ENCODE measurements at places on chromosomes 13 and 19.

DNA sequence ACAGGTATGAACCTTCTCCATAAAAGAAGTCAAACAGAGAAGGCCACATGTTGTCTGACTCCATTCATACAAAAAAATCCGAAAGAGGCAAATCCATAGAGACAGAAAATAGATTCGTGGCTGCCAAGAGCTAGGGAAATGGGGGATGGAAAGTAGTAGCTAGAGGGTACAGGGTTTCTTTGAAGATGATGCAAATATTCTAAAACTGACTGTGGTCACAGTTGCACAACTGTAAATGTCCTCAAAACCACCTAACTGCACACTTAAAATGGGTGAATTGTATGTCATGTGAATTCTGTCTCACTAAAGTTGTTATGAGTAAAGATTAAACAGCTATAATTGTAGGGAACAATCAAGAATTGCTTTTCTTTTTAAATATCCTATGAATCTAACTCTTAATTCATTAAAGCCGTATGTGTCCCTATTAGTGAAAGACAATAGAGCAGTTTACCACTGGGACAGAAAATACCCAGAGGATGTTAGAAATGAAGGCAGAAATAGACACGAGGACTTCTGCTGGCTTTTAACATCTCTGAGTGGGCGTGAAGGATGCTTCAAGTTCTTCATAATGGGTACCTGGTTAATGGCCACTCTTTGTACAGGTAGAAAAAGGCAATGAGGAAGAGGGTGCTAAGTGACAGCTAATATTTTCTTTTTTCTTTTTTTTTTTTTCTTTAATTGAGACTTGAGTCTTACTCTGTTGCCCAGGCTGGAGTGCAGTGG lies 21.2 kb downstream of the INSR start:
- no peak for DNase-seq

GRCh38 chr19:34995551-34995950 lies 4.6 kb upstream of the GRAMD1A start:
- DNase-seq, result no peak

DNA sequence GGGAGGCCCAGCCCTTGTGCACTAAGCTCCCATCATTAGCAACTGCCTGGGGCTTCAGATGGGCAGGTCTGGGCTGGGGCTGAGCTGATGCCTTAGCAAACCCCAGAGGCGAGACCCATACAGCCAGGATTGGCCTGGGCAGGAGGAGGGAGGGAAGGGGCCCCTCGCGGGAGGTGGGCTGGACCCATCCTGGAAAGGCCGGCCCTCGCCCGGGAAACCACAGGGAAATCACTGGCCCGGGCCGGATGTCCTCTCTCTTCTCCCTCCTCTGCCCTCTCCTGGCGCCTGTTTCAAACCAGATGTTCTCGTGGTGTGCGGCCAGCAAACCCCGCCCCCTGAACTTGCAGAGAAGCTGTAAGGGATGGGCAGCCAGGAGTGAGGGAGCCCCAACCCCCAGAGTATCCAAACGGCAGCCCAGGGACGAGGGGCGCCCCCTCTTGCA lies 43.1 kb downstream of the TMEM255B start:
- no peak for DNase-seq

GRCh38 chr13:39463611-39464010 lies 139.4 kb downstream of the LHFPL6 start:
- DNase-seq, result no peak

GRCh38 chr13:29532116-29532515 lies 63.4 kb downstream of the SLC7A1 start:
- peak; percentile 92 for DNase-seq

- no peak for DNase-seq
Observed at GRCh38 chr13:84567848-84568247, 685.6 kb upstream of the SLITRK1 start.

GRCh38 chr13:106799781-106800335 lies 231.9 kb upstream of the ARGLU1 start:
- no peak for DNase-seq

DNA sequence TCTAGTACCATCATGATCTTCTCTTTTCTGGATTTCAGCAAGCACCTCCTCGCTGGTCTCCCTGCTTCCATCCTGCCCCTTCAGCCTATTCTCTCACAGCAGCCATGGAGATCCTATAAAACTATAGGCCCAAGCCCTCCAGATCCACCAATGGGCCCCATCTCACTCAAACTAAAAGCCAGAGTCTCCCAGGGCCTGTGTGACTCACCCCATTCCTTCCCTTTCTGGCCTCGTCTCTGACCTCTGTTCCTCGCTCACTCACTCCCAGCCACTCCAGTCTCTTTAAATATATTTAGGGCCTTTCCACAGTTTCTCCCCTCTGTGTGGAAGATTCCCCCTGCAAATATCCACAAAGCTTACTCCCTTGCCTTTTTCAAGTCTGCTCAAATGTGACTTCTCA lies 89.7 kb downstream of the HSPH1 start:
- DNase-seq, result no peak

GRCh38 chr13:67369895-67370660 lies 139.9 kb upstream of the PCDH9 start:
- DNase-seq, result no peak

- no peak for DNase-seq
Observed at GRCh38 chr19:483332-484072, 12.8 kb upstream of the MADCAM1 start.

DNA sequence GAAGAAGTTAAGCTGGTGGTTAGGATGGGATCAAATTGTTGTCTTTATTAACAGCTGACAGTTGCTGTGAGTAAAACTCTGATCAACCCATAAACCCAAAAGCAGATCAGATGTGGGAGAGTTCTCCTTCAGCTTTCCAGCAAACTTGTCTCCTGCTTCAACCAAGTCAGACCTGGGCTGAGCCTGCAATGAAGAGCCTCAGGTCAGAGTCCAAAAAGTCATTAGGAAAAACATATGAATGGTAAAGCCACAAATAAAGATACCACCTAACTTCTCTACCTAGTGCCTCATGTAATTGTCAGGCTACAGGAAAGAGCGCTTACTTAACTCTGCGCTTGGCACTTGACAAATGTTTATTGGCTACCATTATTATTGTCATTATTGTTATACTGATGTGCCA lies 21.9 kb upstream of the UBE2L5 start:
- DNase-seq, result no peak

GRCh38 chr19:45780146-45780447 lies 2.2 kb downstream of the DMPK start:
- DNase-seq, result no peak

- DNase-seq, result no peak
Observed at GRCh38 chr13:32340914-32341313, 25.6 kb downstream of the BRCA2 start.

- no peak for DNase-seq
Observed at GRCh38 chr13:30355384-30355699, 48.0 kb upstream of the KATNAL1 start.

DNA sequence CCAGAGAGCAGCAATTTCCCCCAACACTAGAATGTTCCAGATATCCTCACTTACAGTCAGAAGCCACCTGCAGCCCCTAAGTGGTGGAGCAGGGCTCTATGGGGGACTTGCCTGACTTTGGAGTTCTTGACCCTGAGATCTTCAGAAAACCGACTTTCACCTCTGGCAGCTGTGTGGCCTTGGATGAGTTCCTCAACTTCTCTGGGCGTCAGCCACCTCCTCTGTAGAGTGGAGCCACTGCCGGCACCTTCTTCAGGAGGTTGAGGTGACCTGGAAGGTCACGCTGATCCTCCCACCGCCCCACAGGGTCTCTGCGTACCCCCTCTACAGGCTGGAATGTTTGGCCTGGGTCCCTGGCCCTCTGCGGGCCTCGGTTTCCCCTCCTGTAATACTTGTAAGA lies 7.1 kb upstream of the FUT5 start:
- no peak for DNase-seq

DNA sequence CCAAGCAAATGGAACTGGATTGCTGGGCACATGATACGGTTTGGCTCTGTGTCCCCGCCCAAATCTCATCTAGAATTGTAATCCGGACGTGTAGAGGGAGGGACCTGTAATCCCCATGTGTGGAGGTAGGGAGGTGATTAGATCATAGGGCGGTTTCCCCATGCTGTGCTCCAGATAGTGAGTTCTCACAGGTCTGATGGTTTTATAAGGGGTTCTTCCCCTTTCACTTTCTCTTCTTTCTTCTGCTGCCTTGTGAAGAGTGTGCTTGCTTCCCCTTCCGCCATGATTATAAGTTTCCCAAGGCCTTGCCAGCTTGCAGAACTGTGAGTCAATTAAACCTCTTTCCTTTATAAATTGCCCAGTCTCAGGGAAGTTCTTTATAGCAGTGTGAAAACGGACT lies 32.6 kb upstream of the MTIF3 start:
- no peak for DNase-seq

DNA sequence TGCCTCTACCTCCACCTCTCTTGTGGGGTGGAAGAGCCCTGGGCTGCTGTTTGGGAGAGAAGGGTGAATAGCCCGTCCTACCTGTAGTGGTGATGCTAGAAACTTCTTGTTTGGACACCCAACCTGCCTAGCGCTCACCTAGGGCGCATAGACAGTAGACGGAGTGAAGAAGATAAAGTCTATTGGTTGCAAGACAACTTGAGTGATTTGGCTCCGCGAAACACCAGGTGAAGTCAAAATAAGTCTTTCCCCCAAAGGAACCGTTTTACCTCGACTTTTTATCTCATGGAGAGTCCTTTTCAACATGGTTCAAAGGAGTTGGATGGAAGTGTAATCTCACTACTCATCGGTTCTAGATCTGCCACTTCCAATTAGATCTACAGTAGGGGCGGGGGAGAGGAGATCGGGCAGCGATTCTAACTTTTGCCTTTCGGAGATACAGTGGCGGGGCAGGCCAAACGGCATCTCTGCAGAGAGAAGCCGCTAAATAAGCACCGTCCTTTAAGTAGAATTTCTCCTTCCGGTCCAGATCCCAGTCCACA lies 694 bp upstream of the ZIC5 start:
- no peak for DNase-seq

- no peak for DNase-seq
Observed at GRCh38 chr19:2740314-2740656, 468 bp upstream of the SLC39A3 start.

- DNase-seq, result no peak
Observed at GRCh38 chr19:49690079-49690655, 749 bp upstream of the CPT1C start.

DNA sequence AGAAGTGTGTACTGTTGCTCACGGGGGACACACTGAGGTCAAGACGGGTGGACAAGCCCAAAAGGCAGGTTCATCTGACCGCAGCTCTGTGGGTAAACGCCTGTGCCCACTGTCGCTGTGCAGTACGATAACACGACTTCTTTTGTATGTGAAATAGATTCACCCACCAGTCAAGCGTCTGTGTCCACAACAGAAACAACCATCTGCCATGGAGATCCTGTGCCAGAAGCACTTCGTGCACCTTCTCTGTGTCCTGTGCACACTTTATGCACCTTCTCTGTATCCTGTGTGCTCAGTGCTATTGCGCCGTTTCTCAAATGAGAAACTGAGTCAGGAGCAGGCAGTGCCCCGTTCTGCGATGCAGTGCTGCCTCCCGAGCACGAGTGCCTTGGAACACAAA lies 138.9 kb downstream of the ATP11A start:
- DNase-seq, result no peak

DNA sequence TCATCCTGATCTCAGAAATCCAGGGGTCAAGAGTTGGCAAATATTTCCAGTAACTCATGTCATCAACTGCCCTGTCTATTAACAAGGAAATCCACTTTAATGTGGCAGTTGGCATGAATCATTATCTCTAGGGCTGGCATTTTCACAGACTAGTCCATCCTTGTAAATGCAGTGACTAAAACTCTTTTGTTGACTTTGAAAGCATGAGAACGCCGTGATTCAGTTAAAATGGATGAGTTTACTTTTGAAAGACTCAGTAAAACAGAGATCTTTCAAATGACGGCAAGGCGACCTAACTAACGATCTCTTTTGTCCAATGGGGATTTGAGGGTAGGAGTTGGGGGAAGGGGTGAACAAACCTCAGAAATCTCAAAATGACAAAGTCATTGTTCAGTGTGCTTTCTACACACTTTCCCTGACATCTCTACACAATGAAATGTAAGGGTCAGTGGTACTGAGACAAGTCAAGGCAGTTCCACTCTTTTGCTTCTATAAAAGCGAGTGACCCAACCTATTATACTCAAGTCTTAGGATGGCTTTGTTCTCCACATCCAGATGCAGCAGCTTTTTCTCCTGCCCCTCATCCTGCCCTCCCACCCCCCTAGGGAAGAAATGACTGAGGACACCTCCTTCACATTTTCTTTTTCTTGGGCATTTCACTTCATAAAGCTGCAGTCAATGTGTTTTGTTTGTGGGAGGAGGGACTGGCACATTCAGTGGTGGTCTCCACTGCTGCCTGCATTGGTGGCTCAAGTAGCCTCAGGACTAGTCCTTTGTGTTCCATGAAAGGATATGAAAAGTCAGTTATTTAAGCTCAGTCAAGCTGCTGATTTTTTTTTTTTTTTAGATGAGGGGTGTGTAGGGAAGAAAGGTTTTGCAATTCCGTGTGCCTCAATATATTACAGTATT lies 200.5 kb downstream of the ABCC4 start:
- DNase-seq, result no peak

GRCh38 chr13:29100758-29101157 lies 280.6 kb downstream of the MTUS2 start:
- no peak for DNase-seq

DNA sequence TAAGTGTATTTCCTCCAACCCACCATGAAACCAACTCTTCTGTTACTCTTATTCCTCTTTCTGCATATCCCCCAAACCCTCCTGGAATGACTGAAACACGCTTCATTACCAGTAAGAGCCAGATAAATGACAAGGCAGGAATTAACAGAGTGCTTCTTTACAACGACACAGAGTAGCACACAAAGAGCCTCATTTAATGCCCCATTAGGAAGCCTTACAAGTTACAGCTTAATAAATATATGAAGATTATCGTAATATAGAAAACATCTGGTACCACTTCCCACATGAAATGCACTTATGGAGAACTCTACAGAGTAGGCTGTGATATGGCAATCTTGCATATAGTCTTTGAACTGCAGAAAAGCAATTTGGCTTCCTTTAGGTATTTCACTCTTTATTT lies 116.8 kb downstream of the ENOX1 start:
- DNase-seq, result no peak

DNA sequence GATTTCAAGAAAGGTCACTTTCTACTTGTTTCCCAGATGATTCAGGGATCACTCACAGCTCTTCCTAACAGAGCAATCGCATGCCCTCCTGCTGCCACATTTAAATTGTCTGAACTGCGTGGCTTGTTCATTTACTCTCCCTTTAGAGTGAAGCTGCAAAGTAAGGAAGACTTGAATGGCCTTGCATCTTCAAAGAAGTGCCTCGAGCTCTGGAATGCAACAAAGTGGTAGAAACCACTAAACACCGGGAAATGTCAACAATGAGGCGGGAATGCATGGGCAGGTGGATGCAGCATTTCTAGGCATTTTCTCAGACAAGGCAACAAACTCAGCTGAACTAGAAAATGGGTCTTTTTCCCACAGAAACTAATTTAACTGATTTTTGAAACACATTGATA lies 10.3 kb upstream of the DACH1 start:
- no peak for DNase-seq

GRCh38 chr13:112647256-112647655 lies 42.6 kb upstream of the ATP11A start:
- no peak for DNase-seq

- DNase-seq, result no peak
Observed at GRCh38 chr13:70249332-70250064, 141.2 kb upstream of the KLHL1 start.

- DNase-seq, result peak; percentile 55
Observed at GRCh38 chr19:4278419-4279266, at the start of gene SHD. SHD (plus strand) TSS chr19:4279266; CDS start chr19:4280064, 798 bp downstream.

GRCh38 chr19:38433268-38433733 lies at the start of gene RYR1:
RYR1 (plus strand) TSS chr19:38433691; CDS start chr19:38433830, 139 bp downstream.
- no peak for DNase-seq

All from brain (organoid and tissue), 16 donors.